A375 (cell line): ENCODE measurements at places on chromosomes 4 and X. TPM values are rescaled to one million over a fixed set of nuclear protein-coding genes. Genes with fewer than 3 reads are reported as not detected.

The CCKAR gene
- total RNA-seq = not detected in 2 replicates

The CPE gene
- total RNA-seq = 9.6 and 11.4 TPM in 2 replicates

The DGKK gene
- not detected in 2 replicates for total RNA-seq

The SPINK2 gene
- 3.1 TPM in 1 of 2 replicates, not detected in the other for total RNA-seq

The CLCN4 gene
- 2.6 and 3.1 TPM in 2 replicates for total RNA-seq

The CYTL1 gene
- total RNA-seq = 0.30 TPM in 1 of 2 replicates, not detected in the other

The PCDH19 gene
- total RNA-seq = under 0.01 TPM in 1 of 2 replicates, not detected in the other

The ANOS1 gene
- 0.08 and 0.16 TPM in 2 replicates for total RNA-seq

The PGAM4 gene
- not detected in 2 replicates for total RNA-seq

The ANK2 gene
- 13.2 and 16.4 TPM in 2 replicates for total RNA-seq

The FREM3 gene
- total RNA-seq = not detected in 2 replicates

The ZAR1 gene
- 0.40 and 1.1 TPM in 2 replicates for total RNA-seq

The CXorf49 gene
- not detected in 2 replicates for total RNA-seq

The ADAM29 gene
- total RNA-seq = not detected in 2 replicates

The ZMAT1 gene
- 0.04 and 0.05 TPM in 2 replicates for total RNA-seq

The ERAS gene
- total RNA-seq = not detected in 2 replicates

The ARHGAP36 gene
- not detected in 2 replicates for total RNA-seq

The VSIG1 gene
- total RNA-seq = not detected in 2 replicates

The XG gene
- 0.98 and 1.5 TPM in 2 replicates for total RNA-seq

The GPR119 gene
- total RNA-seq = not detected in 2 replicates

The AREG gene
- total RNA-seq = 17.4 and 20.0 TPM in 2 replicates

The TMPRSS11F gene
- total RNA-seq = not detected in 2 replicates

The BMPR1B gene
- total RNA-seq = 0.60 and 0.98 TPM in 2 replicates

The ARMCX6 gene
- total RNA-seq = 14.3 and 20.7 TPM in 2 replicates

The USP38 gene
- total RNA-seq = 11.0 and 14.0 TPM in 2 replicates

The DMD gene
- total RNA-seq = 0.98 and 1.7 TPM in 2 replicates

The TLR6 gene
- total RNA-seq = 3.0 and 3.6 TPM in 2 replicates

The ELK1 gene
- total RNA-seq = 44.0 and 47.2 TPM in 2 replicates

The EREG gene
- total RNA-seq = 0.04 and 0.13 TPM in 2 replicates

The TRAM1L1 gene
- 1.5 and 2.6 TPM in 2 replicates for total RNA-seq

The CXCL11 gene
- total RNA-seq = not detected in 2 replicates

The RAB9B gene
- total RNA-seq = 0.23 and 0.34 TPM in 2 replicates

The SLC4A4 gene
- 0.68 and 0.88 TPM in 2 replicates for total RNA-seq

The FAM241A gene
- total RNA-seq = 5.4 and 5.8 TPM in 2 replicates

The NEUROG2 gene
- 0.26 TPM in 1 of 2 replicates, not detected in the other for total RNA-seq

The PPP1R2C gene
- not detected in 2 replicates for total RNA-seq

The ADH1C gene
- total RNA-seq = not detected in 2 replicates

The RTL3 gene
- 0.34 TPM in 1 of 2 replicates, not detected in the other for total RNA-seq

The FAM47A gene
- not detected in 2 replicates for total RNA-seq

The ZNF630 gene
- 0.38 and 0.48 TPM in 2 replicates for total RNA-seq

The GRIA3 gene
- total RNA-seq = not detected in 2 replicates

The AKAP14 gene
- total RNA-seq = not detected in 2 replicates

The GUF1 gene
- total RNA-seq = 23.2 and 27.0 TPM in 2 replicates

The CSAG2 gene
- total RNA-seq = not detected in 2 replicates

The YY2 gene
- total RNA-seq = 2.3 and 2.5 TPM in 2 replicates

The GALNTL6 gene
- 0.45 and 1.5 TPM in 2 replicates for total RNA-seq

The HELT gene
- not detected in 2 replicates for total RNA-seq

The TLR2 gene
- 0.13 TPM in 1 of 2 replicates, not detected in the other for total RNA-seq

The STOX2 gene
- total RNA-seq = 0.94 and 1.1 TPM in 2 replicates

The GEMIN8 gene
- total RNA-seq = 10.1 and 16.9 TPM in 2 replicates

The CABS1 gene
- not detected in 2 replicates for total RNA-seq

The FAM47E gene
- total RNA-seq = 0.61 and 1.1 TPM in 2 replicates

The C1QTNF7 gene
- not detected in 2 replicates for total RNA-seq

The RGN gene
- 0.19 TPM in 1 of 2 replicates, not detected in the other for total RNA-seq

The SLC6A8 gene
- total RNA-seq = 31.5 and 51.9 TPM in 2 replicates

The EPGN gene
- not detected in 2 replicates for total RNA-seq

The NWD2 gene
- total RNA-seq = not detected in 2 replicates

The GYPE gene
- total RNA-seq = not detected in 2 replicates
